HCEC 1CT (cell line): ENCODE measurements at places on chromosomes 3 and 15.
A peak's percentile ranks its signal among the peaks of the same experiment; 100 is the strongest.

- no peak for DNase-seq
These were observed 46.0 kb downstream of the UBE3A start for GRCh38 chr15:25392806-25393205.

GRCh38 chr3:149609595-149609994 lies 48.2 kb downstream of the WWTR1 start:
- no peak for DNase-seq

DNA sequence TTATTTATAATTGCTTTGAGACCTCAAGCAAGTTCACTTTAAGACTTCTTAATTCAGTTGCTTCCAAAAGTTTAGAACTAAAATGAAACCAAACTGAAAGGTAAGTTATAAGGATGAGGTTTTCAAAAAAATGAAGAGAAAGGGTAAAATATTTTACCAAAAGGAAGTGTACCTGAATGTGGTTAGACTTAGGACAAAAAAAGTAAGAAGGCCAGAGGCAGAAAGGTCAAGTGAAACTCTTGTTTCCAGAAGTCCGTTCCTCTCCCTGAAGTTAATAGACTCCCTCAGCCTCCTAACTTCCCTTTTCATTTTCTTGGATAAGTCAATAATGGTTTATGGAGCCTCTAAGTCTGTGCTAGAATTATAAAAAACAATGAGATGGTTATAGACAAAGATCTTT lies 16.6 kb downstream of the BTLA start:
- DNase-seq = no peak

GRCh38 chr3:45838466-45838865 lies 3.5 kb downstream of the LZTFL1 start:
- DNase-seq = no peak

DNA sequence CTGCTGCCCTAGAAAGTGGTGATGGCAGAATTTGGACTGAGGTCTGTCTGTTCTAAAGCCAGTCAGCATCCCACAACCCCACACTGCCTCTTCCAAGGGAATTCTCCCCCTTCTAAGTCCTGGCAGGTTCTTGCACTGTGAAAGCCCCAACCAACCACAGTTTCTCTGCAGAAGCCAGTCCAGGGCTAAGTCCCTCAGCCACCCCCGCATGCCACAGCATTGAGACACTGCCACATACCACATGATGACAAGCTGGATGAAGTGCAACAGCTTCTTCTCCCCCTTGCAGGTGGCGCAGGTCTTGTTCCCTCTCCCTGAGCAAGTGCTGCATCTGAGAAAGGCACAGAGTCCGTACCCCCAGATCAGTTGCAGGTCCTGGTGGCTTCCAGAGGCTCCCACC lies 18.6 kb downstream of the SSUH2 start:
- DNase-seq = peak; percentile 5

- DNase-seq = no peak
These were observed 318.5 kb downstream of the NTRK3 start for GRCh38 chr15:87938031-87938430.
